Liver (tissue), 10 donors: ENCODE measurements at places on chromosomes 12 and 14.

DNA sequence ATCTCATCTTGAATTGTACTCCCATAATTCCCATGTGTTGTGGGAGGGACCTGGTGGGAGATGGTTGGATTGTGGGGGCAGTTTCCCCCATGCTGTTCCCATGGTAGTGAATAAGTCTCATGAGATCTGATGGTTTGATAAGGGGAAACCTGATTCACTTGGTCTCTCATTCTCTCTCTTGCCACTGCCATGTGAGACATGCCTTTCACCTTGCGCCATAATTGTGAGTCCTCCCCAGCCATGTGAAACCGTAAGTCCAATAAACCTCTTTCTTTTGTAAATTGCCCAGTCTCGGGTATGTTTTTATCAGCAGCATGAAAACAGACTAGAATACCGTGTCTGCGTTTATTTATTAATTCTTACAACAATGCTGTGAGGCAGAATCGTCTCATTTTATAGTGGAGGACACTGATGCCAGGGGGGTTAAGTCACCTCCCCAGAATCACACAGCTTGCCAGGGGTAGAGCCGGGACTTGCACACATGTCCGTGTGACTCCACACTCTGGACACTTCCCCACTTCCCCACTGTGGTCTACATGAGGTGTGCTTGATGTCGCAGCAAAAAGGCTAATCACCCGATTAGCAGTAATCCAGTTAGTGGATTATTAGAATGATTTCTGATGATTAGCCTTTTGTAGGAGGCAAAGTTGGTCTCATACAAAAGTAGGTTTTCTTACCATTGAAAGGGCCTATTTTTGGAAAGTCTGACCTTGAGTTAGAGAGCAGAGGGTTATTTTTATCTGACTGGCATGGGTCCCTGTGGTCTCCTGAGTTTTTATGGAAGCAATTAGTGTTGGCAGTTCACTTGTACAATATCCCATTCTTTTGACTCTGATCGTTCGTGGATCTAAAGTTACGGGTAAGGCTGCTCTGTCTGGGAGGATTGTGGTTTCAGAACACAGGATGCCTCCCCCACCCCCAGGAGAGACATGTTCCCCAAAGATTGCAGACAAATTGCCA, 47.4 kb upstream of the BCL7A start:
- no peak for DNase-seq

- no peak for DNase-seq
Measured at GRCh38 chr12:63802012-63802608, 22.4 kb downstream of the RXYLT1 start.

GRCh38 chr12:57850854-57851430, 4.4 kb upstream of the CTDSP2 start:
- no peak for DNase-seq

GRCh38 chr14:60064491-60065072, 27.1 kb upstream of the PCNX4 start:
- no peak for DNase-seq

GRCh38 chr12:111444925-111445725, 39.4 kb downstream of the SH2B3 start:
- DNase-seq = peak; percentile 49

DNA sequence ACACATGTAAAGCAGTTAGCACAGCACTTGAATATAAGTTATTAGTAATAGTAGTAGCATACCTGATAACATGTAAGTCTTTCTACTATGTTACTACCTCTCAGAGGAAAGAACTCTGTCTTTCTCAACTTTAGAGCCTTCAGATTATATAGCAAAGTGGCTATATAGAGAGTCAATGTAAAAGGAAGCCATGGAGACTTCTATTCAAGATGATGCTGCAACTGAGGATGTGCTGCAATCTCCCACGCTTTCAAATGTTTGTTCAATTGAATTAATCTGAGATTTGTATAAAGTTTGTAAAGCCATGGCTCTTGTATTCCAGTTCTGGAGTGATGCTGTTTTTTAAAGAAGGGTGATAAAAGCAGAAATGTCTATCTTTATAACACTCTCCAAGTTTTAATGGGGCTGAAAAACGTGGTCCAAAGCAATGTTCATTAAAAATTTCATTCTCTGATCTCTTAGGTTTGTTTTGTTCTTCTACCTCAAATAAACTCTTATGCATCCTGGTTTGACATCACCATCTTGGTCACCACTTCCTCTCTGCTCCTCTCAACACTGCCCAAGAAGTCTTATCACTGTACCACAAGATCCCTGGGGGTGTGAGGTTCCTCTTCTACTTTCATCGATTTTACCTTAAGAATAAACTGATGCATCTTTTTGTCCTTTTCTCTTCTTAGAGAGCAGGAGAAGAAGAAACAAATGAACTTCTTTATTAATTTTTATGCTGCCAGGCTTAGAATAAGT, 40.6 kb downstream of the C12orf42 start:
- no peak for DNase-seq

- no peak for DNase-seq
Measured at GRCh38 chr14:104138718-104139459, 502 bp downstream of the KIF26A start.

DNA sequence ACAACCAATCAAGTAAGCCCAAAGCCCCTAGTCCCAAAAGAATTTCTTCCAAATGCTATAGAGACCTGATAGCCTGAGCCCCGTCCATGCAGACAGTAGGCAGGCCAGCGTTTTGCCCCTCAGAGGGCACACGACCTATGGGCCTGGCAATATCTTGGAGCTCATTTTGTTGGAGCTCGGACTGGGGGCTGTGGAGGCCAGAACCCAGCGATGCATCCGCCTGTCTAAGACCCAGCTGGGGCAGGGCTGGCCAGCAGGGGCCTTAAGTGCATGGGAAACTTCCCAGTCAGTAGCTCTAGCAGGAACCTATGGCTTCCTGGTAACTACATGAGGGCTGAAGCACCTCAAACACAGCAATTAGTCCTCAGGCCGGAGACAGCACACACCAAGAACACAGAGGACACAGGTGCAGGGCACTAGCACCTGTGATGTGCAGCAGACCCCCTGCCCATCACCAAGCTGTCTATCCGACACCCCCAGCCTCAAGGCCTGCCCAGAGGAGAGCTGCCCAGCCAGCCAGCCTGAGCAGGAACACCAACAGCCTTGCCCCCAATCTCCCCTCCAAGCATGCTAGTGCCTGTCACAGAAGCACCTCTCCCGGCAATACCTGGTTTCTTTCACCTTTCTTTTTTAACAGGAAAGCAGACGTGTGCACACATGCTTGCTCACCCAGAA, 50.8 kb downstream of the ARL6IP4 start:
- no peak for DNase-seq

DNA sequence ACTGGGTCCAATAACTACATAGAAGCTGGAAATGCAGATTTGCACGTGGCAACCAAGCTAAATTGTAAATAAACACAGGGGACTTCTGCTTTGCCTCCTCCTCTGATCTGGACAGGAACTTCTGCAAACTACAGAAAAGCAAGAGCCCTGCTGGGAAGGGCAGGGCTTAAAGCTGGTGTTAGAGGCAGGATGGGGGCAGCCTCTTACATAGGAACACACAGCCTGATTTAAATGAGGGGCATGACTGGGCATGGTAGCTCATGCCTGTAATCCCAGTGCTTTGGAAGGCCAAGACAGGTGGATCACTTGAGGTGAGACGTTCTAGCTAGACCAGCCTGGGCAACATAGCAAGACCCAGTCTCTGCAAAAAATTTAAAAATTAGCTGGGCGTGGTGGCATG, 46.7 kb downstream of the ERH start:
- no peak for DNase-seq

- no peak for DNase-seq
Measured at GRCh38 chr14:70771781-70772212, 37.5 kb downstream of the MAP3K9 start.

GRCh38 chr12:42790761-42791151, 201.2 kb upstream of the PRICKLE1 start:
- DNase-seq = no peak

- DNase-seq = no peak
Measured at GRCh38 chr14:93789228-93790130, 1.2 kb upstream of the PRIMA1 start.
